ENCODE measurements at places on chromosomes 4 and X. TPM values are rescaled to one million over a fixed set of nuclear protein-coding genes. Genes with fewer than 3 reads are reported as not detected.

DNA sequence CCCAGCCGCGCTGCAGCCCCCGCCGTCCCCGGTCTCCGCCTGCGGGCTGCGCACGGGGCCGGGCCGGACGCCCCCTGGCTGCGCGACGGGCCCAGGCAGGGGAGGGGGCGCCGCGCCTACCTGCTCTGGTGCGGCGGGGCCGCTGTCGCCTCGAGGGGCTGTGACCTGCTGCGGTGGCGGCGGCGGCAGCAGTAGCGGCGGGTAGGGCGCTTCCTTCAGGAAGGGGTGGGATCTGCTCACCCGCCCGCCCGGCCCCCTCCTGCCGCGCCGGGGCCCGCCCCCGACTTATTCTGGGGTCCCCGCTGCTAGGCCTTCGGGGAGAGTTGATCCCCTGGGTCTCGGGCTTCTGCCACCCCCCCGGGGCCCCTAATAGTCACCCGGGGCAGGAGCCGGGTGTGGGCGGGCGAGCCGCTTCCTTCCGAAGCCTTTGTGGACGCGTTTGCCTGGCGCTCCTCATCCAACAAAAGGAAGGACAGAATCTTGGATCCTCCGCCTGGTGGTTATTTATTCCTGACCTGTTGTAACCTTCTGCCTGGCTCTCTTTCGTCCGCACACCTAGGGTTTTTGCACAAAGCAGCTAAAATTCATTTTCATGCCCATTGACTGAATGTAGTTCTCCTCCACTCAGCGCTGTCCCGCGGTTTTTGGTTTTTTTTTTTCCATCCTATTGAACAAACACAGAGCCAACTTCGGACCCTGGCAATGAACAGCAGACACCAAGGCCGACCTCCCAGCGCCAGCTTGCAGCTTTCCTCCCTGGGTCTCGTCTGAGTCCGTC, at the start of gene TMEM150C:
Gene TMEM150C (minus strand): TSS at position 203 of the 778 bp plus-strand sequence. CDS start 57,331 bp downstream, outside the sequence.
- DNase-seq = no peak
- H3K27ac ChIP-seq = no peak within 1 kb of the TSS
- peaks cover 29% of the 10 kb centered on the region for H3K27me3 ChIP-seq
- H3K4me3 ChIP-seq = peak within 1 kb of the TSS; percentile 65
- H3K4me1 ChIP-seq = peaks cover 14% of the 10 kb centered on the region

DNA sequence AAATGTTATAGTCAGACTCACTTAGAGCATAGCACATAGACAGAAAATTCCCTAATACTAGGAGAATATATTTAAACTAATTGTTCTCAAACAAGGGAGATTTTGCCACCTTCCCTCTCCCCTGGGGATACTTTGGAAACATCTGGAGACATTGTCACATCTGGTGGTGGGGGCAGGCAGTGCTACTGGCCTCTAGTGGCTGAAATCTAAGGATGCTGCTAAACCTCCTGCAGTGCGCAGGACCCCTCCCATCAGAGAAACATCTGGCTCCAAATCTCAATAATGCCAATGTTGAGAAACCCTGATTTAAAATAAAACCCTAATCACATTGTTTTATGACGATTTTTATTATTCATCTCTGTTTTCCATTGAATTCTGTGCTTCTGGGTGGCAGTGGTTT, 244.9 kb downstream of the FRMPD4 start:
- H3K36me3 ChIP-seq = no peaks in the 10 kb centered on the region
- H3K4me3 ChIP-seq = no peak overlapping the region
- no peak overlapping the region for H3K27ac ChIP-seq
- DNase-seq = no peak

DNA sequence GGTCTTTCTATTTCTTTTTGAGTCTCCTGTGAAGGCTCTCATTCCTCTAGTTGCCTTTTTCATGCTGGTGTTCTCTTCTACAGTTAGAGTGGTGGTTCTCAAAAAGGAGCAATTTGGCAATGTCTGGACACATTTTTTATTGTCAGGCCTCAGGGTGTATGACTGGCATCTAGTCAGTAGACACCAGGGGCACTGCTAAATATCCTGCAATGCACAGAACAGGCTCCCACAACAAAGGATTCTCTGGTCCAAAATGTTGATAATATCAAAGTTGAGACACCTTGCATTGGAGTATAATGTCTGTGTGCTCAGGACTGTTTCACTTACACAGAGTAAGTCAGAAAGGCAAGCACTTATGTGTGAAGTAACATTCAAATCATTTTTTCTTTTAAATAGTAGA, 1360.7 kb downstream of the ADGRL3 start:
- no peaks in the 10 kb centered on the region for H3K27me3 ChIP-seq
- H3K4me3 ChIP-seq = no peak overlapping the region
- no peak overlapping the region for H3K27ac ChIP-seq

- H3K27ac ChIP-seq = no peak overlapping the region
- no peaks in the 10 kb centered on the region for H3K4me1 ChIP-seq
- no peaks in the 10 kb centered on the region for H3K27me3 ChIP-seq
- H3K36me3 ChIP-seq = no peaks in the 10 kb centered on the region
Observed at GRCh38 chrX:7072856-7073255, 74.7 kb upstream of the STS start.

DNA sequence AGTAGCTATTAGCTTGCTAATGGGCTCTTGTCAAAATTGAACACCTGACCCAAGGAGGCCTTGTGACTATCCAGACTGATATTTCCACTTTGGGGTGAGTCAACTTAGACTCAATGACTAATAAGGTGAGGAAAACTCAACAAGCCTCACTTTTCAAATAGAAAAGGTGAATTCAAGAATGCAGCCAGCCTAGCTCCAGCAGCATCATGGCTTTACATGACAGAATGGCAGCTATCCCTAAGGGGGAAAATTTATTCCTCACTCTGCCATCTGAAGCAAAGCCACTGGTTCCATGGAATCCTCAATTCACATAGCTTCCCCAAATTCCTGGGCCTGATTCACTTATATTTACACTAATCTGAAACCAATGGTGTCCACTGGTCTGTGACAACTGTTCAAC, 29.1 kb upstream of the RAB9B start:
- no peaks in the 10 kb centered on the region for H3K27me3 ChIP-seq
- no peak overlapping the region for H3K27ac ChIP-seq
- no peaks in the 10 kb centered on the region for H3K4me1 ChIP-seq

DNA sequence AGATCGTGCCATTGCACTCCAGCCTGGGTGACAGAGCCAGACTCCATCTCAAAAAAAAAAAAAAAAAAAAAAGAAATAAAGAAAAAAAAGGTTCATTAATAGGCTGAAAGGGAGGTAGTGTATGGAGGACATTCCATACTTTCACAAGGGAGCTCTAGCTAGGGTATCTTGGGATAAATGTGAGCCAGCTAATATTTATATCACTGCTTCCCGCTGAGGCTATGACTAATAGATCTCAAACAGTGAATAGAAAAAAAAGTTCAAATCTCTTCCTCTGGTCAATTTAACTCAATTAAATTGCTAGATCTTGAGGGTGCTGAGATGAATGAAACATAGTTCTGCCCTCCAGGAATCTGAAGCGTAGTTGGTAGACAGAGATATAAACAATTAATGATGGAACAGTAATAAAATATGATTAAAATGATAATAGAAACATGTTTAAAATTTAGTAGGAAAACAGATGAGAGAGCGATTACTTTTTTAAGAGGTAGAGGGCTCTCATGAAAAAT, 55.7 kb upstream of the SHISA3 start:
- H3K4me1 ChIP-seq = no peaks in the 10 kb centered on the region
- no peaks in the 10 kb centered on the region for H3K36me3 ChIP-seq
- DNase-seq = no peak
- no peak overlapping the region for H3K27ac ChIP-seq

DNA sequence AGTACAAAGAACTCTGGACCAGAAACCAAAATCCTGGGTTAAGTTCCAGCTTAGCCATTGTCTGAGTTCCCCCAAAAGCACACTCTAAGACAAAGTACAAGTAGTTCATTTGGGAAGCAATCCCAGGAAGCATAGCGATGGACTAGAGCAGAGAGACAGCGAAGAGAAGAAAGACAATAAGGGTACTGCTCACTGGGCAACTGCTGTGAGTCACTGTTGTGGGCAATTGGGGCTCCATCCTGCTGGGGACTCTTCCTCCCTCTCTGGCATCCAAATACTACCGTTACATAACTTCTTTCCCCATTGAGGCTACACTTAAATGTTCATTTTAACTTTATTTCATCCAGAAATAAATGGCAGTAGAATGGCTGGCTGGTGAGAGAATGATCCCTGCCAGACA, 14.1 kb downstream of the SRPX start:
- no peak for DNase-seq
- no peaks in the 10 kb centered on the region for H3K4me1 ChIP-seq
- H3K27ac ChIP-seq = no peak overlapping the region
- H3K27me3 ChIP-seq = no peaks in the 10 kb centered on the region

DNA sequence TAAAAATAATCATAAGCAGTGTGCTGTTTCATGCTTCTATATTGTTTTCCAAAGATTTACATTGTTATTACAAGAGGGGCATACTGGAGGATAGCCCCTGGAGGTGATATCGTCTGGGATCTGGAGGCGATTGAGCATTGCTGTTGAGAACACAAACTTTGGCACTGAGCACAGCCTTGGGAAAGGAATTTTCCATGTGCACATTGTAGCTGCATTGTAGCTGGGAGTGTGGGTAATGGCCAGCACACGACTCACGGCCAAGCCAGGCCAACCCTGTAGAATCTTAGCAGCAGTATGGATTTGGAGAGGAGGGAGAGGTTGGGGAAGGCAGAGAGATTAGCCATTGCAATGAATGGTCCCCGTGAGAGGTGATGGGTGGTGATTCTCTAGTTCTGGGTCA, 121.9 kb downstream of the SMIM20 start:
- H3K27ac ChIP-seq = no peak overlapping the region
- no peak overlapping the region for H3K4me3 ChIP-seq
- H3K4me1 ChIP-seq = peaks cover 22% of the 10 kb centered on the region
- no peak for DNase-seq
- H3K27me3 ChIP-seq = 0 out of 2 replicates have a peak, but pooled peaks cover 2% of the 10 kb centered on the region
- H3K36me3 ChIP-seq = no peaks in the 10 kb centered on the region

DNA sequence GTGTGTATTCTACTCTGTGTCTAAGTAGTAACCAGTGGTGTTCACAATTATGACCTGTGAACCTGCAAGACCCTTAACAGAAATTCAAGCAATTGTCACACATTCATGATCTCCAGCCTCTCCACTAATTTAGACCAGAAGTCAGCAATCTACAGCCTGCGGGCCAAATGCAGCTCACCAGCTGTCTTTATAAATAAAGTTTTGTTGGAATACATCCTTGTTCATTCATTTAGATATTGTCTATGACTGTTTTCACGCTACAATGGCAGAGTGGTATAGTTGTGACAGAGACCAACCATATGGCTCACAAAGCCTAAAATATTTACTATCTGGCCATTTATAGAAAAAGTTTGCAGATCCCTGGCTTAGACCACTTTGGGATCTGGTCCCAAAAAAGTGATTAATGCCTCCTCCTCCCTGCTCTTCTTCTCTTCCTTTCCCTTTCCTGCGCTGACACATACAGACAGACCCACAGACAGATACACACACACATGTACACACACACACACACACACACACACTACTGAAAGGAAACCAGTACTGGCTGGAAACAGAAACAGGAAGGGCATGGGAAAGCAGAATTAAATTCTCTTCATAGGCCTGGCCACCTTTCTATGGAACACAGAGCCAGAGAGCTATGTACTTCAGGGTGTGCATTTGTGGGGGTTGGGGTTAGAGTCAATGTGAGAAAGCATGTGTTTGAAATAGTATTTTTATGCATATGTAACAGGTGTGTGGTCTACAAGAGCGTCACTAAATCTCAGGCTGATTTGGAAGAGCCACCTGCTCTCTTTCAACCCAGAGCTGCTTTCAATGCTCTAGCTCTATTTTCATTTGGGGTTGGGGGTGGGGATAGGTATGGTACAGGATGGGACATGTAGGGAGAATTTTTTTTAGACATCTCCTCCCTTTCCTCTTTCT, 49.7 kb upstream of the TMEM164 start:
- no peak for DNase-seq
- no peaks in the 10 kb centered on the region for H3K4me1 ChIP-seq
- no peak overlapping the region for H3K4me3 ChIP-seq
- no peaks in the 10 kb centered on the region for H3K36me3 ChIP-seq

- DNase-seq = peak; percentile 90
- H3K27ac ChIP-seq = peak overlapping the region; percentile 76
- H3K27me3 ChIP-seq = no peaks in the 10 kb centered on the region
- no peaks in the 10 kb centered on the region for H3K36me3 ChIP-seq
Observed at GRCh38 chrX:106007815-106008214, 30.7 kb downstream of the SERPINA7 start.

GRCh38 chr4:158484173-158484885, 37.4 kb upstream of the RXFP1 start:
- H3K36me3 ChIP-seq = no peaks in the 10 kb centered on the region
- no peak overlapping the region for H3K4me3 ChIP-seq

DNA sequence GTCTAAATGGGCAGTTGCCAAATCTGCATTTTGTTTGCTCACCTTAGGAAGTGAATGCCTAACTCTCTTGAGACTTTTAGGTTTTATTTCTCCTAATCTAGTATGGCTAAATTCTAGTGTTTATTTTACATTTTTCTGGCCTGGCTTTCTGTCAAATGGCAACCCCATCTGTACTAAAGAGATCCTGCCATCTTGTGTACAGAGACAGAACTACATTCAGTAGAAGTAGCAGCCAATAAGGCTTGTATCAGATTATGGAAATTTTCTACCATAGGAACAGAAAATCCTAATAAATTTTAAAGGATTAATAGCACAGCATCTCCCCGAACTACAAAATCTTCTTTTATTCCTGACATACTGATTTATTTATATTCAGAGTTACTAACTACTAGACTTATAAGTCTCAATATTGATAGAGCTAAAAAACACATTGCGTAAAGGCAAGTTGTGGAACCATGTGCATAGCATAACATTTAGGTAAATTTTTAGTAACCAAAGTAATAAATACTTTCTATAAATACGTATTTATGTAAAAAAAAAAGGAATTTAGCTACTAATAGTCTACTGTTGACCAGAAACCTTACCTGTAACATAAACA, 45.5 kb downstream of the TMEM144 start:
- H3K27me3 ChIP-seq = no peaks in the 10 kb centered on the region
- no peak overlapping the region for H3K27ac ChIP-seq
- H3K4me3 ChIP-seq = no peak overlapping the region
- H3K36me3 ChIP-seq = no peaks in the 10 kb centered on the region
- no peaks in the 10 kb centered on the region for H3K4me1 ChIP-seq
- peak; percentile 61 for DNase-seq

DNA sequence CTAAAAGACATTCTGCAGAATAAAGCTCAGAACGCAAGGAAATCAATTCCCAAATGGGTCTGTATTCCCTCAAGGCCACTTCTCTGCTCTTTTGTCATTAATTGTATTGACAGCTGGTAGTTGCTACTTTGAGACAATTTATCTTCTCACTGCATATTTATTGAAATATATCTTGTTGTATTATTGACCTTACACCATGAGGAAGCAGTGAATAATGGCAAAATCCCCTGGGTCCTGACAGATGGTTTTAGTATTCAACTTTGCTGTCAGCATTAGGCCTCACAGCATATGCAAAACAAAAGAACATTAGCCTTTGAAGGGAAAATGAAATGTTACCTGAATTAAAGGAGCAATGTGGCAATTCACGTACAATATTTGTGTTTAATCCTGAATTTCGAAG, 406.1 kb upstream of the TRAM1L1 start:
- no peaks in the 10 kb centered on the region for H3K4me1 ChIP-seq
- no peak overlapping the region for H3K4me3 ChIP-seq
- H3K27ac ChIP-seq = no peak overlapping the region
- no peaks in the 10 kb centered on the region for H3K36me3 ChIP-seq
- H3K27me3 ChIP-seq = no peaks in the 10 kb centered on the region

GRCh38 chr4:173506597-173507211, 23.3 kb downstream of the HAND2 start:
- H3K4me3 ChIP-seq = no peak overlapping the region
- DNase-seq = no peak
- peaks cover 42% of the 10 kb centered on the region for H3K27me3 ChIP-seq
- H3K4me1 ChIP-seq = no peaks in the 10 kb centered on the region
- H3K27ac ChIP-seq = no peak overlapping the region

Gene LAGE3
- total RNA-seq = 13.0 TPM

Gene DKK2
- not detected for total RNA-seq

Gene SLC4A4
- not detected for total RNA-seq

Gene EXOC1L
- not detected for total RNA-seq

All from HepG2 (cell line).